ENCODE measurements at places on chromosomes 12 and 14.

DNA sequence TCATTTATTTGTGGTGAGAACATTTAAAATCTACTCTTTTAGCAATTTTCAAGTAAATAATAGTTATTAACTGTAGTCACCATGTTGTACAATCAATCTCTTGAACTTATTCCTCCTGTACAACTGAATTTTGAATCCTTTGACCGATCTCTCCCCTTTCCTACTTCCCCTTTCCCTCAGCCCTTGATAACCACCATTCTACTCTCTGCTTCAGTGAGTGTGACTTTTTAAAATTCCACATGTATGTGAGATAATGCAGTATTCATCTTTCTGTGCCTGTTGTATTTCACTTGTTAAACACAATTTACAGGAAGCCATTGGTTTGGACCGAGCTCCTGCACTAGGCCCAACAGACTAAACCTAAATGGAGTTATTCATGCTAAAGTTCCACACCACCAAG is 458.9 kb upstream of the PDE3A start:
- DNase-seq = no peak

- peak; percentile 17 for DNase-seq
Measured at GRCh38 chr14:76257111-76257803, 105.5 kb downstream of the GPATCH2L start.

GRCh38 chr12:46459861-46460545 is 87.4 kb upstream of the SLC38A2 start:
- DNase-seq = no peak

GRCh38 chr12:6044082-6044481 is 80.4 kb downstream of the VWF start:
- no peak for DNase-seq

GRCh38 chr12:87216436-87216835 is 812.8 kb downstream of the C12orf50 start:
- DNase-seq = peak; percentile 55

- peak; percentile 79 for DNase-seq
Measured at GRCh38 chr14:21063479-21063878, 5.9 kb downstream of the RNASE8 start.

- DNase-seq = peak; percentile 70
Measured at GRCh38 chr14:73503648-73504047, 12.9 kb downstream of the RIOX1 start.

- no peak for DNase-seq
Measured at GRCh38 chr12:124716208-124717130, 147.2 kb downstream of the SCARB1 start.

DNA sequence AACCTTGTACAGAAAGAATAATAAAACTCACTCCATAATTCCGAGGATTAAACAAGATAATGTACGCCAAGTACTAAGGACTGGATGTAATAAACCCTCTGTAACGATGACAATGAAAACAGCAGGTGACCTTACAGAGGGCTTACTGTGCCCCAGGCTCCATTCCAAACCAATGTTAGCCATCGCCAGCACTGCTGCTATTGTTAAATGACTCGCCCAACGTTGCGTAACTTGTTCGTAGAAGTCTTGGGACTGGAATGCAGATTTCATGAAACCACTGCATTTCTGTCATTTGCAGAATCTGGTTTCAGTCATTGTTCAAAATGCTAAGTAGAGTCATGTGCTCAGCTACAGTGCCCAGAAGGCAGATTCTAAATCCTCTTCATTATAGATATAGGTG is 728 bp upstream of the STON2 start:
- peak; percentile 99 for DNase-seq
